ENCODE measurements at places on chromosomes 7 and 10.

GRCh38 chr7:141043616-141044015 is 28.9 kb upstream of the MRPS33 start:
- no peak for DNase-seq

DNA sequence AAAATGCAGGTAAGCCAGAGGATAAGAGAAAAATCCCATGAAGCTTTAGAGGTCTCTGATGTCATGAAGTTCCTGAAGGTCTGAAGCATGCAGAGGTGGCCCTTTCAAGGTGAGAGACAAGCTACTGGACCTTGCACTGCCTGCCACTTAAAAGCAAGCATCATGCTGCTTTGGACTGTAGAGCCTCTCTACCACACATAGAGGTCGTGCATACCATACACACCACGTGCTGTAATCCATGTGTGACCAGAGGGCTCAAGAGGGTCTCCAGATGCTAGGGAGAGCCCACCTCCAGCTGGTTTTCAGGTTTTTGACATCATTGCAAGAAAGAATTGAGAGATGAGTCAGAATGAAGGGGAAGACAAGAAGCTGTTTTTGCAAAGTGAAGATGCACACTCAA is 436.4 kb downstream of the TCERG1L start:
- DNase-seq = no peak

- DNase-seq = no peak
These were observed 18.7 kb upstream of the DDIT4 start for GRCh38 chr10:72254813-72255568.

GRCh38 chr10:86730227-86730626 is 26.2 kb upstream of the BMPR1A start:
- no peak for DNase-seq

GRCh38 chr7:17462131-17462631 is 163.7 kb downstream of the AHR start:
- DNase-seq = no peak

DNA sequence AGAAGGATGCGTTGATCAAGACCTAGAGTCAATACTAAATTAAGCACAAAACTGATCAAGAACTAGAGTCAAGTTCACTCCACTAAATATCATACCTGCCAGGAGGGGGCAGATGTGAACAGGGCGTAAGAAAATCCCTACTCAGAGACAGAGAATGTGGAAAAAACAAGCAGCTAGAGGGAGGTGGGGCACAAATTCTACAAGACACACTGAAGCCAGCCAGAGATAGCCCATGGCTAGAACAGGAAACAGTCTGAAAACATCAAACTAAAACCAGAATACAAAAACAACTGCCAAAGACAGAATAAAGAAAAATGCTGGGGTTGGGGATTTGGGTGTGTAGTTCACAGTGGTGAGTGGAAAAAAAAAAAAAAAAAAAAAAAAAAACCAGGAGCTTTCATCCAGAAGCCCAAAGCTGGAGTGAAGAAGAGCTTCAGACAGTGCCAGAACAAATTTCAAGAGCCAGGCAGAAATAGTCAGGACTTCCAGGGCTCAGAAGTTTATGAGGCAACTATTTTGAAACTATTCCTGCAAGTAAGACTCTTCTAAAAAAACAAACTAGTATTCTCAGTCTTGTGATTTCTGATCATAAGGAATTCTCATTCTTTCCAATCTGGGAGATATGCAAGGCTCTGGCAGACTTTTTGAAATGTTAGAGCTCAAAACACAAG is 118.3 kb downstream of the CCDC71L start:
- DNase-seq = no peak

Data from activated naive CD8-positive, alpha-beta T cell treated with anti-CD3 and anti-CD28 coated beads, Interleukin-2, amount 50 U/mL, for 16 hours (primary cell).